ENCODE measurements at places on chromosomes 3 and 15.
A peak's percentile ranks its signal among the peaks of the same experiment; 100 is the strongest.

DNA sequence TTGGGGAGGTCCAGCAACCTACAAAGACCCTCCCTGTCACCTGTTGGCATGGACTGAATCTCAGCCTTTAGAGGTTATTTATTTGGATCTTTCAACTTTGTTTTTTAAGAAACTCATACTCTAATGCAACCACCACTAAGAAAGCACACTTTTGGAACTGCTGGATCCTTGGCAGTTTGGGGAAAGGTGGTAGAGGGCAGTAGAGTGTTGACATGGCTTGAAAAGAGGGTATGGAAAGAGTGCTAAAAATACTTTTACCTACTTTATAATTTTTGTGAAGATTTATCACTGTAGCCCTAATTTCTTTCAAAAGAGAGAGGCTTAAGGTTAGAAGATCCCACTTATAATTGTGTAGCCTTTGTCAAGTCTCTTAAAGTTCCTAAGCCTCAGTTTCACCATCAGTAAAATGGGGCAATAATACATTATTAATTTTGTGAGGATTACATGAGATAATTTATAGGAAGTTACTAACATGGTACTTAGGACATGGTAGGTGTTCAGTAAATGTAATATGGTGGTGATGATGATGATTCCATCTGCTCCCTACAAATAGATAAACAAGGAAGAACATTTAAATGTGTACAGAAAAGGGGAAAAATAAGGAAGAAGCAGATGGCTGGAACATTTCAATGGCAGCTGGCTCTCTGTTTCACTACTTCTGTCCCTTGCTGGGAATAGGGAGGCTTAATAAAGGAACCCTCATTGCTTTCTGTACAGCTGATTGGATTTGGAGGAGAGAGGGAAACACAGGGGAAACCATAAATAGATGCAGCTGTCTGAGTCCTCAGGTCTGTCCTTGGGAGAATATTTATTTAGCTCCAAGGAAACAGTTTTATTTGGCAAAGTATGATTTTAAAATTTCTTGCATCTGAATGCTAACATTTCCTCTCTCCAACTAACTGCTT, 208.4 kb upstream of the ADAMTS9 start:
- DNase-seq: no peak

- no peak for DNase-seq
These were observed 334.2 kb upstream of the MDFIC2 start for GRCh38 chr3:70646635-70647034.

GRCh38 chr3:54882129-54882833, 45.6 kb downstream of the LRTM1 start:
- peak; percentile 97 for DNase-seq

GRCh38 chr3:8839607-8840325, 70.4 kb upstream of the OXTR start:
- DNase-seq: peak; percentile 37

DNA sequence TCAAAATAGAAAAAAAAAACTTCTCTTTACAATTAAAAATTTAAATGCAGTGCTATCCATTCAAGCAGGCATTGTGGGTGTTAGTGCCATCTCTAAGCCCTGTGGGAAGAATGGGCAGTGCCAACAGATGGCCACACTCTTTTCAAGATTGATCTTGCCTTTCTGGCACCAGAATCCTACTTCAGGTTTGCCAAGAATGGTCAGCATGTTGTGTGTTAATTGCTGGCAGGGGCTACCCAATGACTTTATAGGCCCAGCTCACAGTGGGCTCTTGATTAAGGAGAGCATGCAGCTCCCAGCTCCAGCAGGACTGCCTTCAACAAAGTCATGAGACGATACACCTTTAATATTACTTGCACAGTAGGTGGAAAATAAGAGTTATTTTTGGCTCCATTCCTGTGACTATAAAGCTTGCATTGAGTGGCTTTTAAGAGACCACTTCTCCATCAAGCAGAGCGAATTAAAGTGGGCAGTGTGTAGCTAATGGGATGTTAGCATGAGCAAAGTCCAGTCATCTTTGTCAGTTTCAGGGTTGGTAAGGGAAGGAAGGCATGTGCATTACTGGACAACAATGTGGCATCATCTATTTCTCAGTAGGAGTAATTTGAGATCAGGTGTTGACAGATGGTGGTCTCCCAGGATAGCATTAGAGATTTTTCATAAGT, 476.8 kb downstream of the C3orf38 start:
- no peak for DNase-seq

DNA sequence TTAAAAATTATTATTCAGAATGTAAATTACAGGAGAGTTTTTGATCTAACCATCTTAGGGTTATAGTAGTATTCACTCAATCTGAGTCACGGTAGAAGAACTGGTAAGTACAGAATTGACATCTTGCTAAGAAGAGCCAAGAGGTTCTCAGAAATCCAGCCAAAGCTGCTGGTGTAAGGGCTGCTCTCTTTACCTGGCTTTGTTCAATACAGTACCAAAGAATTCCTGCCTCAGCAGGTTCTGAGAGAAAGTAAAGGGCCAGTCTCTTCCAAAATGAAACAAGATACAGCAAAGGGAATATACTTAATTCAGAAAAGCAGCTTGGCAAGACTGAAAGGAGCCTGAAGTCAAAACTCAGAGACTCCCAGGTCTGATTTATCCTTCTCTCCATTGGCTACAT, 193.1 kb downstream of the TNIK start:
- no peak for DNase-seq

- DNase-seq: peak; percentile 11
These were observed 44.1 kb downstream of the CTXND1 start for GRCh38 chr15:80207887-80208286.

DNA sequence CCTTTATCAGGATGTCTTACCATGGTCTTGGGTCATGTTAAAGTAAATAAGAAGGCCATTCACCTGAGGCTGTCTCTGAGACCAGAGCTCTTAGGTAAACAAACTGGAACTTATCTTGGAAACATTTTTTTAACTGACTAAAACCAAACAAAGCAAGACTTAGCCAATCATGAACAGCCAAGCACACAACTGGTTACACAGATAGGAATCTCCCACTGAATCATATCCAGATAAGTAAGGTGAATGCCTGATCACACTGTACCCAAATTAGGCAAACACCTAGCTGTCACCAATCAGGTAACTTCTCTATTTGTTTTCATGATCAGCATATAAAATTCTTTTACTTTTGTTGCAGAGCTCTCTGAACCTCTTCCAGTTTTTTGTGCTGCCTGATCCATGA, 205.4 kb downstream of the CNTN3 start:
- DNase-seq: no peak

DNA sequence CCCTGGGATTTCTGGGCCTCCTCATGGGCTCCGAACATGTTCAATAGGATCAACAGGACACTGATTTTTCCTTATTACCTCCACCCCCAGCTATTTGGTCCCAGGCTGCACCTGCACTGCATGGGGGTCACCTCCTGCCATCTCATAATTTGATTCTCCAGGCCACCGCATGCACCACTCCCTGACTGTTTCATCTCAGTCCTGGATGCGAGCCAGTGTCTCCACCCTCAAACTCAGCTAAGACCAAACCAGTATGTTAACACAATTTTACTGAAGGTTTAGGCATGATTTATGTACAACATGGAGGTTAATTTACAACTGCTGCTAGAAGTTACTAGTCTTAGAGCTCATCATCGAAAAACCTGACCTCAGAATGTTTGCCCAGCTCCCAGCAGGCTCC, 249.5 kb downstream of the UACA start:
- DNase-seq: no peak

- DNase-seq: peak; percentile 67
These were observed 2.8 kb downstream of the ADAMTS17 start for GRCh38 chr15:100338971-100339444.

- DNase-seq: no peak
These were observed 43.5 kb downstream of the EAF1 start for GRCh38 chr3:15470849-15471248.

- DNase-seq: no peak
These were observed 63.2 kb upstream of the LPP start for GRCh38 chr3:188090620-188091309.

- no peak for DNase-seq
These were observed 13.1 kb upstream of the KY start for GRCh38 chr3:134663721-134664456.

DNA sequence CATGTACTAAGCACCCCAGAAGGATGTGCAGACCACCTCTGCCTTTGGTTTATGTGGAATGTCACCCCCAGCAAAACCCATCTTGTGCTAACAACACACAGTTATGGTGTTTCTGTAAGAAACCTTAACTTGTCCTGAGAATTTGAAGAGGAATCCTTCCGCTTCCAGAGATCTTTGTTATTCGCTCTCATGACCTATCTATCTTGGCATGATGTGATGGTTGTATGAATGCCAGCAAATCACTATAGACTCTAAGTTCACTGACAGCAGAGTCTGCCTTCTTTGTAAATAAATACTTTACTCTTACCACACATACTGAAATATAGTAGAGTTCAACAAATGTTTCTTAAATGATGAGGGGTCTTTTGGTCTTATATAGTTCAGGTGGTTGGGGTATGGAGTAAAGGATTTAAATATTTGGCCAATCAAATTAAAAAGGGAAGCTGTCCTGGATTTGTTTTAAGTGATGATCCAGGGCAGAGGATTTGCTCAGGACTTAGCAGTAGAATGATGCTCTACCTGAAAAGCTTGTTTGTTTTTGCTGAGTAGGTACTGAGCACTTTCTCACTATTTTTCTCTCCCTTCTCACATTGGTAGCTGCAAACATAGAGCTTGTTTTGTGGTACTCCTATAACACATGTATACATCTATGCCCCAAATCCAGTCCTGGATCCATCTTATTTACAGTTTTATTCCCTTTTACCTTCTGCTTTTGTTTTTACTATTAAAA, 27.9 kb upstream of the RTP1 start:
- peak; percentile 90 for DNase-seq

DNA sequence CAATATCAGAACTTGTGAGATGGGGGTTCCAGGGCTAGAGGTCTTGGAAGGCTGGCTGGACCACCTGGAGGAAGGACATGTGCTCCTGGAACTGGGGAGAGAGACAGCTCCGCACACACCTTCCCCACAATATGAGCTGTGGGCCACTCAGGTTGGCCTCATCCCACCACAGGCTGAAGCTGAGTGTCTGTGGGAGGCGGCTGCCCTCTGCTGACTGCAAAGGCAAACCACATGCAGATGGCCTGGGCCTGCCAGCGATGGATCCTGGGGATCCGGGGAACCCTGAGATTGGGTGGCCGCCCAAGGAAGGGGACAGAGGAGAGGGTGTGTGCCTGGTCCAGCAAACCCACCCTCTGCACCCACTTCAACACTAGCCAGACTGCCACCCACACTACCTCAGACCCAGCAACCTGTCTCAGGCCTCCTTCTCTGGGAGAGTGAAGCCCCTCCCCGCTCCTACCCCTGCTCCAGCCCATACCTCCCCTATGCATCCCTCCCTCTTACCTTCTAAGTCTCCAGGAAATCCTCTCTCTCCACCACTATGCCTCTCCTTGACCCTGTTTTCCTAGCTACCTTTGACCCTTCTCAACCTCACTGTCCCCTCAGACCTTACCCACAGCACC, 44.8 kb downstream of the CYP11A1 start:
- peak; percentile 60 for DNase-seq

DNA sequence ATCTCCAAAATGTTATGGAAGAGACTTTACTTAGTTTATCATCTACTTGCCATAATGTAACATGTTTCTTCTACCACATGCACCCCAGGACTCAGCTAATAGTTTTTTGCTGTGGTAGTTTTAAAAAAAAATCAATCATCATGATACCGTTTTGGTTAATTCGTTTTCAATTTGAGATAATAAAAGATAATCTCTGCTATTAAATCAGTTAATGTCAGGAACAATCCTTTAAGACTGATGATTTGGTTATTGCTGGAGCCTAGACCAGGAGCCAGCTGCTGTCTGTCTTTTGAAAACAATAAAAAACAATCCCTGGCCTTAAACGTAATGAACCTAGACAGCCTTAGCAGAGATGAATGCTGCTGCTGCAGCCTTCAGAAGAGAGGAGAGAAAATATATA, 403.7 kb downstream of the OXSM start:
- DNase-seq: no peak

DNA sequence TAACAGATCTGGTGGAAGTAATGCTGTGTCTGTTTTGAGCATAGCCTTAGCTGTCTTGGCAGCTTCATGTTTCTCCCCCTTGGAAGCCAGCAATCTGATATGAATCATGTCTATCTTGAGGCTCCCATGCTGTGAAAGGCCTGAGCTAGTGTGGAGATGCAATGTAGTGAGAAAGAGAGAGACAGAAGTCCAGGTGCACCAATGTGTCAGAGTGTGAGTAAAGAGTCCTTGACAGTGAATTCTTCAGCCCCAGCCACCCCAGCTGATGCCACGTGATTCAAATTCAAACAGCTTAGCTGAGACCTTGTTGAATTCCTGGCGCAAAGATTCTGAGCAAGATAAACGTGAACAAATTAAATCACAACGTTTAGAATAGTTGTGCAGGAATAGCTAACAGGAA, 704.2 kb downstream of the EDEM1 start:
- DNase-seq: peak; percentile 35

GRCh38 chr3:161069511-161070251, 35.5 kb downstream of the B3GALNT1 start:
- peak; percentile 73 for DNase-seq

DNA sequence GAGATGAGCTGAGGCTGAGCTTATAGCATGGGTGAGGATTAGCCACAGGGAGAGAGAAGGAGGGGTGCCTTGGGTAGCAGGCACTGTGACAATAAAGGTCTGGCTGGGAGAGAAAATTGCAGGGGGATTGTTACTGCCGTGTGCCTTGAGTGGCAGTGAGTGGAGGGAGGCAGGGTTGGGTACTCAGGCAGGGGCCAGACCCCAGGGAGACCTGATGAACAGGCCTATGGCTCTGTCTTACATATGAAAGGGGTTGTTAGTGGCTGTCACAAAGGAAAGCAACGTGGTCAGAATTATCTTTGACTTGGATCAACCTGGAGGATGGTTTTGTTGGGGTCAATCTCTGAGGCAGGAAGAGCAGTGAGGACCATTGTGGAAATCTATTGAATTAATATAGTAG, 84.5 kb downstream of the LRTM1 start:
- no peak for DNase-seq

- no peak for DNase-seq
These were observed 2.9 kb downstream of the ADPRH start for GRCh38 chr3:119582178-119582577.

- no peak for DNase-seq
These were observed 135.3 kb downstream of the FNDC3B start for GRCh38 chr3:172174513-172175253.

DNA sequence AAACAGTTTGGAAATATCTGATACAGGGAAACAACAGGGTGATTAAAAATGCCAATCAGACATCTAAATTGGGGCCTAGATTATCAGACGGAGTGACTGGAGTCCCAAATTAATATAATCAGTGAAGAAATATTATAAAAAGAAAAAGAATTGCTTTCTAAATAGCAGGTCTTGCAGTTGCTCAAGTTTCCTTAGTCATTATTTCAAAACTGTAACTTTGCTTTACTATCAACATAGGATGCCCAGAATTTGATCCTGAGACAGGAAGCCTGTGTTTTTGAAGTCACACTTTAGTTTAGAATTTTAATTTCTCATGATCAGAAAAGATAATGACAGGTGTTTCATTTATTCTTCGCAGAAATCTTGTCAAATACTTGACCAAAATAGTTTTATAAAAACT, 105.9 kb downstream of the IL1RAP start:
- DNase-seq: peak; percentile 15

- DNase-seq: peak; percentile 86
These were observed 496.1 kb downstream of the FOXP1 start for GRCh38 chr3:71087143-71088018.

- no peak for DNase-seq
These were observed 59.0 kb downstream of the FAM174B start for GRCh38 chr15:92596623-92597022.

All from iris pigment epithelial cell (primary cell).